Keratinocyte (primary cell): ENCODE measurements at places on chromosomes 7 and 10.

DNA sequence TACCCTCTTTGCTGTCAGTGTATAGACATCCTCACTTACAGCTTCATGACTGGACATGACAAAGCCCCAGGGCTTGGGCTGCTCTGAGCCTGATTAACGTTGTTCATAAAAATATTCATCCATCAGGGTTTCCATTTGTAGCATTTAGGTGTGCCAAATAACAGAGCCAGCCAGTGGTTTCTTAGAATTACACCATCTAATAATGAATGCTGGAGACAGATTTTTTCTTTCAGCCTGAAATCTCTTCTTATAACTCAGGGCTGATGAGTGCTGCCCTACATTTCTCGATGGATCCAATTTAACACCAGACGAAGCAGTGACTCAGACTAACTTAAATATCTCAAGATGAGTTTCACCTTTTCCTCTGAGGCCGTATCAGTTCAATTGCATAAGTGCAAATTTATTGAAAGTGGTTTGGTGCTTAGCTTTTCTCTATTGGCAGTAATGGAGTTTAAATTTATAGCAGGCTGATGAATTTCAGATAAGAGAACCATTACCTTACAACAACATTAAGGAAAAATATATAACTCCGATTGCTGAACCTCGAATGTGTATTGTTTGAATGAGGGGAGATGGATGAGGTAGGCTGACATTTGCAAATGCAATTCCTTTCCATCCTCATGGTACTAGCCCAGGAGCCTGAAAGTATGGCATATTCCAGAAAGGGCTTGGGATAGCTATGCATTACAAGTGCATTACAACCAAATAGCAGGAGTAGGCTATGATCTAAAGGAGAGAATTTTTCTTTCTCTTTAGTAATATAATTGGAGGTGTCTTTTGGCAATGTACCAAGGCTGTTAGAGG, 900.6 kb downstream of the KCNMA1 start:
- DNase-seq: no peak

DNA sequence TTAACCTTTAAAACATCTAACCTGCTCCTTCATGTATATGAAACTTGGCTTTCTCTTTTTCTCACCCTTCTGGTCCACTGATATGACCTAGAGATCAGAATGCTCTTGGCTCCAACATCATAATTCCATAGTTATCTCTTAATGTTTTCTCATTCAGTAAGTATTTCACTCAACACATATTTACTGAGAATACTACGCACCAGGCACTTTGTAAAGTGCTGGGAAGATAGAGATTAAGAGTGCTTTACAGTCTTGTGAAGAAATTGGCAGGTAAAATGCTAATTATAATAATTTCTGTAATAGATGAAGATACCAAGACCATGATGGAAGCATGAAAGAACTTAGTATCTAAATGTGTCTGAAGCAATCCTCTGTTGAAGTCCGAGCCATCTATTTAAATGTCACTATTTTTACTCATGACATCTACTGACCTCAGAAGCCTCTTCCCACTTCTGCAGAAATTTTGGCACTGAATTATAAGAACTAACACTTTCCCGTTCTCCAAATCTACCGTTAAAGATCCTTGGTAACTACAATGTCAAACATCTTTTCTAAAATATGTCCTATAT, 116.2 kb downstream of the HBP1 start:
- DNase-seq: no peak

DNA sequence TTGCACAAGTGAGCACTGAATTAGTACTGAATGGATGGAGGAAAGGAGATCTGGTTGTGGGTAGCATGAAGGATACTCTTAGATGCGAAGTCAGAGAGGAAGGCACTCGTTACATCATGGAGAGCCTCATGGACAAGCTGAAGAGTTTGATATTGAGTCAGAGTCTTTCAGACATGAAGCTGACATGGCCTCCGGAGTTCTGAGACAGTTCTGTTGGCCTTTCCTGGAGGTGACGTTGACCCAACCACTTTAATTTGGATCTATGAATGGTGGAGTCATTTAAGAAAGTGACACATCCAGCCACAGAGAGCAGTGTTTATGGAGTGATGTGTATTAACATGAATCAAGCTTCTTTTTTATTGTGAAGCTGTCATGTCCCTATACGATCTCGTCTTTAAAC, 286.3 kb upstream of the CDC14C start:
- DNase-seq: no peak

DNA sequence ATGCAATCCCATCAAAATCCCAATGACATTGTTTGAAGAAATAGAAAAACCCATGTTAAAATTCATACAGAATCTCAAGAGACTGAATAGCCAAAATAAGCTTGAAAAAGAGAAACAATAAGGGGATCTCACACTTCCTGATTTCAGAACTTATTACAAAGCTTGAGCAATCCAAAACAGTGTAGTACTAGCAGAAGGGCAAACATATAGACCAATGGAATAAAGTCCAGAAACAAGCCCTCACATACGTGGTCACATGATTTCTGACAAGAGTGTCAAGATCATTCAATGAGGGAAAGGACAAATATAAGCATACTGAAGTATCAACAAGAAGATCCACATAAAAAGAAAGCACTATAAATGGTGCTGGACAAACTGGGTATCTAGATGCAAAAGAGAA, 31.9 kb downstream of the MICU1 start:
- DNase-seq: no peak

DNA sequence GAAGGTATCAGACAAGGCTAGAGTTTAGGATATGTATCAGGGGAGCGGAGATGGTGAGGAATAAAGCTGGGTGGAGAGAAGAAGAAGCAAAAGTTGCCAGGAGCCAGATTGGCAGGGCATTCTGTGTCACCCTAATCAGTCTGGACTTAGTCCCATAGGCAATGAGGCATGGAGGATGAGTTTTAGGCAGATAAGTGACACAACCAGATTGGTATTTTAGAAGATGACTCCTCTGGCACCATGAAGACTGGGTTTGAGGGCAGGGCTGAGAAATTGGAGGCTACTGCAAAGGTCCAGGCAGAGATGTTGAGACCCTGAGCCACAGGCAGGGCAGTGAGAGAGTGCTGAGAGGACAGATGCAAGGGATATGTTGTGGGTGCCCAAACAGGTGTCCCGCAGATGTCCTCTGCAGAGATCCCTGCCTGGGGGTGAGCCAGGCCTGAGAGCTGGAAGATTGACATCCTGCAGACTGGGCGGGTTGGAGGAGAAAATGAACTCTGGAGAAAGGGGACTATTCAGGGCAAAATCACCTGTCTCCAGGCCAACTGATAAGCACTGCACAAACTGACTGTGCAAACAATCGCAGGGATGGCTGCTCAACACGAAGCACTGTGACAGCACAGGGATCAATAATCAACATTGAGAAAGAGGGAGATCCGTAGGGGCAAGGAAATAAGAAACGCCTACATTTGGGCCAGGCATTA, 11.9 kb upstream of the HABP2 start:
- DNase-seq: no peak

- no peak for DNase-seq
Observed at GRCh38 chr10:5547681-5547930, 22.8 kb downstream of the CALML3 start.

DNA sequence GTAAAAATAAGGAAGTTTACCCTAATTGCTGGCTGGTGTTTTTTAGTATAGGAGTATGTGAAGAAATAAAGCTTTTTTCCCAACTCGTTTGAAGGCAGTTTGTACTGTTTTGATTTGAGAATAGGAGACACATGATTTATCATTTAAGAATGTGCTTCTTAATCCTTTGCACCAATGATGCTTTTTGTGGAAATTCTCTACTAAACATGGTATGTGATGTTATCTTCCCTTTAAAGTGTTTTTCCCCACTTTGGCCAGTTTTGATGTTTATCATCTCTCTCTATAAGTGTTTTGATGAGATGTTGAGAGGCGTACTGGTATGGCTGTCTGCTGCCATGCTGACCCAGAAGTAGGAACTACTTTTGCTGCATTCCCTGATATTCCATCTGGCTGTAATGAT, 85.1 kb downstream of the SUGCT start:
- DNase-seq: no peak

DNA sequence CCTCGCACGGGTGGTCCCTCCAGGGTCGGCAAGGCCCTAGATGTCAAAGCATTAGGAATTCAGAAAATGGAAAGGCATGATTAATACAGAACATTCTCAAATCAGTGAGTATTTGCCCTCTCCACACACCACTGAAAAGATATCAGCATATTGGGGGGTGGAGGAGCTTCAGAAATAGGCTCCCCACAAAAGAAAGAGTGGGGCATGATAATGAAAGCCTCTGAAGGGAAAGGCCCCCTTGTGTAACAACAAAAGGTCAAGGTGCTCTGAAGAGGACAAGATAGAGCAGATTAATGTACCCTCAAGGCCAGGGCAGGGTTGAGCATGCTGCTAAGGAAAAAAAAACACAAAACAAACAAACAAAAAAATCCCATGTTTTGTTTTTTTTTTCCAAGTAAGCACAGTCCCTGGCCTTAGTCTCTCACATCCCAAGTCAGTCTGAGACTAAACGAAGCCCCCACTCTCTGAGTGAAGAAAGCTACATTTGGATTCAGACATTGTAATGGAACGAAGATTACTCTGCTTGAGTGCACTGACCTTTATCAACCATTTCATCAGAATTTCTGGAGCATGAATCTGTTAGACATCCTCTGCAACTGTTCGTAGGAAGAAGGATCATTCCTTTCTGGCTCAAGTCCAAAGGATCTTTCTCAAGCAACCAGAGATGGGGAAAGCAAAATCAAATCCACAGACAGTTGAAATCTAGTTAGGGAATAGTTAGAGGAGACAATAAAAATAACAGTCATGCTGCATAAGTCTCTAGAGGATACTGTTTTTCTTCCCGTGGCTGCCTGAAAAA, 27.4 kb upstream of the DGKI start:
- no peak for DNase-seq

DNA sequence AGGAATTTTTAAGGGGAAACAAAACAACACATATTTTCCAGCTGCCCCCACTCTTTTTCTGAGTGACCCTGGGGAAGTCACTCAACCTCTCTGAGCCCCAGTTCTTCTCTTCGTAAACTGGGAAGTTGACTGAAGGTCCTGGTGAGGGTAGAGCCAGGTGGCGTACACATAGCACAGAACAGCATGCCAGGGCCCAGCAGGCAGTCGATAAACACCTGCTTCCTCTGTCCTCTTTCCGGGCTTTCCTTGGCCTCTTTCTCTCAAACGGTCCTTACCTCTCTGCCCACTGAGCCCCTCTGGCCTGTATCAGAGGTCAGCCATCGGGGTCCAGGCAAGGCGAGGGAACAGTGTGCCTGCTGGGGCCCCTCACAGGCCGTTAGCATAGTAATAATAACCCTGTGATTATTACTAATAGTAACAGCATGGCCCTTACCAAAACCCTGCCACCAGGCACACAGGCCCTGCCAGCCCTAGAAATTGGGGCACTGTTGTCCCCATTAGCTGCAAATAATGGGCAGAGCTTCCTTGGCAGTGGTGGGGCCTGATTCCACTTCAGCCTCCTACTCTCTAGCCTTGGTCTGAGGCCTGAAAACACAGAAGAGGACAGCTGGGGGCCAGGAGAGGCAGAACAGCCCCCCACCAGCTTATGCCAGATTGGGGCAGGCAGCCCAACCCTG, 37.3 kb upstream of the SLC29A3 start:
- no peak for DNase-seq

DNA sequence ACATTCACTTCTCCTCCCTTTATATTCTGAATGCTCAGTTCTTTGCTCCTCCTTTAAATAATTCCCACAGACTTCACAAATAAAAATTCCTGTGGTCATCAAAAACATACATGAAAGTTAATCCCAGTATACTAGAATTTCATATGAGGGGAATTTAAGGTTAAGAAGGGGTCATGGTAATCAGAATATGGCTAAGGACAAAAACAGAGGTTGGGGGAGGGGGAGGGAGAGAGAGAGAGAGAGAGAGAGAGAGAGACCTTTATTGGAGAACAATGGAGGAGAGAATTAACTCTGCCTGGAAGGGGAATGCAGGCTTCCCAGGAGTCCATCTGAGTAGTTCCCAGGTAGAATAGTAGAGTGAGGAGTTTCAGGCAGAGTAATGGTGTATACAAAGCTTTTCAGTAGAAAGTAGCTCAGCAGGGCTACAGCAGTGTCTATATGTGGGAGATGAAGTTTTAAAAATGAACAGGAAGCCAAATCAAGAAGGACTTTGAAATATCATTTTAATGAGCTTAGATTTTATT, 5.2 kb upstream of the CUBN start:
- DNase-seq: no peak

GRCh38 chr7:962401-963081, 8.1 kb upstream of the ADAP1 start:
- DNase-seq: no peak
